ENCODE measurements at places on chromosomes 1 and 21.

- no peak for DNase-seq
Measured at GRCh38 chr1:25805863-25806225, 5.9 kb downstream of the SELENON start.

DNA sequence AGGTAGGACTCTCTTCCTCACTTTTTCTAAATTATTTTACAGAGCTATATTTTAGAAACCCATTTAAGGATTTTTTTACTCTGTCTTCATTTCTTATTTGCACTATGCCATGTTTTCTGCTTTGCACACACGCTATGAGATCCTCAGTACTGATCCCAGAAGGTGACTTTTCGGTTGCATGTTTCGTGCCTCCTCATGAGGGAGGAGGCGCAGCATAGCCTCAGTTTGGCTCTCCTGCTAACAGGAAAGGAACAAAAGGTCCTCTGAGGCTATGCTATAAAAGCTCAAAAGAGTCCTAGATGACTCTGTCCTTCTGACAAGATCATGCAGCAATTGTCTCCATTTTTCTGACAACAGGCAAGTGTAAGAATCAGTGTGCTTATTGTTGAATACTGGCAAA lies 189.7 kb downstream of the GPR52 start:
- DNase-seq, result no peak

DNA sequence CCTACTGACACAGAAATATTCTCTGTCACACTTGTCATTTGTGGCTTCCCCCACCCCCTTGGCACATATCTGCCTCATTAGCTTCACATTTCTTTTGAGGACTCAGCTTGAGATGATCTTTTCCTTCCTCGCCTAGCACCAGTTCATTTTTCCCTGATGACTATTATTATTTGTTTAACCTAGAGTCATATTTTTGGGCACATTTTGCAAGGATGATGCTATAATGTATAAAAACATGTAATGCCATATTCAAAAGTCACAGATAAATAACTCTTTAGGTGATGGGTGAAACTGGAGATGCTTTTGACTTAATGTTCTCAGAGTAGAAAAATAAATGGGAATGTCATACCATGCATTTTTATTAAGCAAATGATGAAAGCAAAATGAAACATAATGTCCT lies 202.7 kb downstream of the BACH1 start:
- no peak for DNase-seq

GRCh38 chr1:224058303-224058702 lies 55.6 kb upstream of the FBXO28 start:
- no peak for DNase-seq

DNA sequence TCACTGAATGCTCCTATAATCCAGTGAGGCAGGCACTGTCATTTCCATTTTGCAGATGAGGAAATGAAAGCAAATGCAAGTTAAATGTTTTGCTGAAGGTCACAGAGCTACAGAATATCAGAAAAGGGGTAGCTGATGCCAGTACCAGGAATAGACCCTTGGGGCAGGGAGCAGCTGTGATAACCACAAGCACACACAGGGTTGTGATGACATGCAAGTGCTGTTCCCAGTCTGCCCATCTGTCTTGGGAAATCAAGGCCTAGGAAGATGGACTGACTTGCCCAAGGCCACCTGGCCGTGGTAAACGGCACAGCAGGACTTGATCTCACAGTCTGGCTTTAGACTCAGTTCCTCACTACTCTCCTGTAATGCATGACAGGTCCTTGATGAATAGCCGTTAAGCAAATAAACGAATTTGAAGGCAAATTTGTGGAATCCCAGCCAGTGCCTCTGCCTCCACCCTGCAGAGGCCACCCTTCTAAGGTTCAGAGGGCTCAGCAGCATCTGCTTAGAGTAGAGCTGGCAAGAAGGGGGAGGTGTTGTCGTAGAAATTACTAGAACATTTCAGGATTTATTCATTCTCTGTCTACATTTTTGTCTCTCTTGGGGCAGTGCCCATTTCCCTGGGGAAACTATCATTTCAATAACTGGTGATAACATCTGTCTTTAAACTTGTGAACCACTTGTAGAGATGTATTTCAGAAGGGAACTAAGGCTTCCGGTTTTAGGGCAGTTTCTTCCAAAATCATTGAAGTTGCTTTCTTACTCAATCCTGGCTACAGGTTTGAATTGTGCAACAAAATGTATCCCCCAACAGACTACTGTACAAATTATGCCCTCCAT lies 53.2 kb upstream of the MRPS6 start:
- DNase-seq, result no peak

DNA sequence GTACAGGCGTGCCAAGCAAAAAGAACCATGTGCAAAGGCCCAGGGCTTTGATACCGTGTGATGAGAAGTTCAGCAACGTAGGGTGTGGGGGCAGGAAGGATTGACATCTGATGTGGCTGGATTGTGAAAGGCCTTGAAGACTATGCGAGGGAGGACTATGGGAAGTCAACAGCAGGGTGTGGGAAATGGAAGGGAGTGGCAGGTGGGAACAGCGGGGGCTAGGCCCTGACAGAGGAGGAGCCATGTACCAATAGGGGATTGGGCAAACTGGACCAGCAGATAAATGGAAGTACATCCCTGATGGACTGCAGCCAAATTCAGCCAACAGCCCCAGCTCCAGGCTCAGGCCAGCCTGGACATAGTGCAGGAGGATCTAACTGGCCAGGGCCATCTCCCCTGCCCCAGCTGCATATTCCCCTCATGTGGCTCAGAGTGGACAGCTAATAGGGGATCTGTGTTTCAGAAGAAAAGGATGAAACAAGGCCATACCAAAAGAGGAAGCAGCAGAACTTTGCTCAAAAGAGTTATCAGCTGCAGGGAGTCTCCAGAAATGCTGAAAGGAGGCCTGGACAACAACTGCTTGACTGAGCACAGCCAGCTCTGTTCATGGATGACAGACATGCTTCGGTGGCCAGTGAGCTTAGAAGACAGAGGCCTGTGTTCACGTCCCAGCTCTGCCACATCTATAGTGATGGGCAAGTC lies 140.2 kb upstream of the SGIP1 start:
- DNase-seq, result no peak

All from activated CD8-positive, alpha-beta memory T cell treated with anti-CD3 and anti-CD28 coated beads for 24 hours (primary cell).